ENCODE measurements at places on chromosomes 6 and 20. TPM values are rescaled to one million over a fixed set of nuclear protein-coding genes. Genes with fewer than 3 reads are reported as not detected.

- DNase-seq: no peak
These were observed 181.8 kb upstream of the MCHR2 start for GRCh38 chr6:100175814-100176310.

DNA sequence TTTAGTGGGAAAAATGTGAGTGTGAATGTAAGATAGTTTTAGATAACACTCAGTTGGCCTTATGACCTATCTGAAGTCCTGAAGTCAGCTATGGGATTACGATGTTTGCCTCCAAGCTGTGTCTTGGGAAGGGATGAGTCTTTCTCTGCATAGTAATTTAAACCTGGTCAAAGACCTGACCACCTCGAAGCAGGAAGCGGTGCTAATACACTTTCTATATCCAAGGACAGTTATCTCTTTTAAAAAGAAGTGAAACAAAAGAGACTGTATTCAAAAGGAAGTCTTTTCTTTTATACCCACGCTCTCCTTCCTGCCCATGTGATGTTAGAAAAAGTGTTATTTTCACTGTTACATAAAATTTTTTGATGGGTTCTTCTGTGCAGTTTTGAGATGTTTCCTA is 94.9 kb downstream of the JARID2 start:
- DNase-seq: peak; percentile 24

DNA sequence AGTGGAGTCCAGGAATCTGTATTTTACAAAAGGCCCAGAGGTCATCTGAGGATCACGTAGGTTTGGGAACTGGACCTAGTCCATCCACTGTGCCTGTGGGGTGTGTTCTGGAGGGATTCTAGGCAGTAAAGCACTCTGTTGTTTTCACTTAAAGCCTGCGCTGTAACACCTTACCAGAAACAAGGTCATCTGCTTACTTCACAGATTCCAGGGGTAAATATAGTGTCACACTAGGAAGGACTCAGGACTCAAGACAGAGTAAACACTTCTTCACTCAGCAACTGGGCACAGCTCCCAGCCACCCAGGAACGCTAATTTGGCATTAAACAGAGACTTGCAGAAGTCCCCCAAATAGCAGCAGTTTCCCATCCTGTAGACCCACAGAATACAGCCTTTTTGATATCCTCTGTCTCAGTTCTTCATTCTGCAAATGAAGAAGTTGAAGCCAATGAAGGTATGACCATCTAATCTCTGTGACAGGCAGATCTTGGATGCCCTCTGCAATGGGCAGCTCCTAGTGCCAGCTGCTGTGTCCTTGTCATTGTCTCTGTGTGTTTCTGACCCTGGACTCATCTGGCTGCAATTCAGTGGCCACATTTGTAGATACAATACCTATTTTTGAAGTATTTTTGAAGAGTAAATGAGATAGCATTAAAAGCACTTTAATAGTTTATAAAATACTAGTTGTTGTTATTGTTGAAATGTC is 129.1 kb downstream of the SLC24A3 start:
- DNase-seq: no peak

- DNase-seq: no peak
These were observed 313.5 kb upstream of the MANEA start for GRCh38 chr6:95263840-95264239.

GRCh38 chr6:149384464-149384863 is 15.6 kb upstream of the SUMO4 start:
- no peak for DNase-seq

DNA sequence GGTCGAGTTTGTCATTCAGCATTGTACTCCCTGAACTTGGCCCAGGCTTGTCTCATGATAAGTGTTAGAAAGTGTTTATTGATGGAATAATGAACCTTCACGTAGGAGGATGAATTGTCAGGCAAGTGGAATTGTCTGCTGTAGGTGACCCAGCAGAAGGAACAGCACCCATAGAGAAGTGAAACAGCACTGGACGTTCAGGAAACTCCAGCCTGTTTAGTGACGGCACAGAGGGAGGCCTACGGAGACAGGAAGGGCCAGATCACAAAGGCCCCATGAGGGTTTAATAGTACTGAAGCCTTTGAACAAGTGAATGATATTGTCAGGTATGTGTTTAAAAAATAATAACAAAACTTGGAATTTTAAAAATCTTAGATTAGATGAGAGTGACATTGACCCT is 2.9 kb downstream of the STX11 start:
- no peak for DNase-seq

DNA sequence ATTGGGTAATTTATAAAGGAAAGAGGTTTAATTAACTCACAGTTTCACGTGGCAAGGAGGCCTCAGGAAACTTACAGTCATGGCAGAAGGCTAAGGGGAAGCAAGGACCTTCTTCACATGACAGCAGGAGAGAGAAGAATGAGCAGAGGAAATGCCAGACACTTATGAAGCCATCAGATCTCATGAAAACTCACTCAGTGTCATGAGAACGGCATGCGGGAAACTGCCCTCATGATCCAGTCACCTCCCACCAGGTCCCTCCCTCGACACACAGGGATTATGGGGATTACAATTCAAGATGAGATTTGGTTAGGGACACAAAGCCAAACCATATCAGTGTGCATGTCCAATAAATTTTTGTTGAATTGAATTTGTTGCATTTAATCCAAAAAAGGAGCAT is 52.0 kb downstream of the ECT2L start:
- DNase-seq: no peak

DNA sequence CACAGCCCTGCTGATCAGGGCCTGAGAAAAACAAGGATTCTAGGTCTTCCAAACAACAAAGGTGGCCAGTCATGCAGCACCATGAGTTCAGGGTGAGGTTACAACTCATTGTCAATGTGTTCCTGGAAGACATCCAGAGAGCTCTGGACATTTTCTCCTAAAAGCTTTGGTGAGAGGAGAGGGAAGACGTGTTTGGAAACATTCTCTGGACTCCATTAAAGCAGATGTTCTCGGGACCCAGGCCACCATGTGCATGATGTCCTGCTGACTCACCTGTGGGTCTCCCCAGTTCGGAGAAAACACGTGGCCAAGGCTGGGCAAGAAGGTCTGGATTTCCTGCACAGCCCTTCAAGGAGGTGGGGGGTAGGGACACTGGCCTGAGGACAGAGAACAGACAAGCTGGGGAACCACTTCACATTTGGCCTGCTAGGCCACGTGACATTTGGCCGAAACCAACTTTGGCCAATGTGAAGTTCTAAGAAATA is 61.6 kb downstream of the KCNB1 start:
- DNase-seq: no peak

- no peak for DNase-seq
These were observed 13.7 kb upstream of the PANK2 start for GRCh38 chr20:3875378-3875974.

- no peak for DNase-seq
These were observed 12.2 kb downstream of the TGIF2 start for GRCh38 chr20:36585410-36586125.

GRCh38 chr20:58523971-58524315 is 8.7 kb upstream of the APCDD1L start:
- no peak for DNase-seq

- DNase-seq: no peak
These were observed 14.5 kb downstream of the TREM1 start for GRCh38 chr6:41271901-41272395.

DNA sequence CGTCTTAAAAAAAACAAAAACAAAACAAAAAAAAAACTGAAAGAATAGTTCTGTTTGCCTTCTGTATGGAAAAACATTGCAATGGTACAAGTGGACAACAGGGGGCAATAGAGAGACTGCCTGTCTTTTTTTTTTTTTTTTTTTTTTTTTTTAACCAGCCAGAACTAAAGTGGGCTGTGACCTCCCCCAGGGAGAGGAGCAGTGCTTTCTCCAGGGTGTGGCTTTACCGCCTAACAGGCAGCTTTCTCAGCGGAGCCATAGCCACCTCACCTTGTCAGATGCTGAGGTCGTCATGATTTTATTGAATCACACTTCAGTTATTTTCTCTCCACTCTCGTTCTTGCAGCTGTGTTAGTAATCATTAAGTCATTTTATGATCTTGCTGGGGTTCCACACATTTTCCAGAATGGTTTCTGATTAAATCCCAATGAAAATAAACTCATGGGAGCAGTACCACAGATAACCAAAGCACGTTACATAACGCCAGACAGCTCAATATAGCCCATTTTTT is 78.4 kb downstream of the GMPR start:
- DNase-seq: peak; percentile 61

DNA sequence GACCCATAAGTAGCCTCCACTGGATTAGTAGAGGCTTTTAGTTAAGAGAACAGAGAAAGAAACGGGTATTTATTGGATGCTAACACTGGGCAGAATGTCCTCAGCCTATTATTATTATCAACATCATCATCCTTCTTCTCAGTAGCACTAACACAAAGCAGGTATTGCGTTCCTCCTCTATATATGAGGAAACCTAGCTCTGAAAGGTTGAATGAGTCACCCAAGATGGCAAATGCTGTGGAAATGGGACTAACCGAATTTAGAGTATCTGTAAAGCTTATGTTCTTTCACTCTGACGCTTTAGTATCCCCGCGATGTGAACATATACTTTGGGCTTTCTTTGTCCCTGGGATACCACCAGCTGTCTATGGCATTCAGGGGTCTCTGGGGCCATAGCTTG is 77.0 kb downstream of the ADTRP start:
- no peak for DNase-seq

GRCh38 chr6:142444881-142445301 is 143.1 kb downstream of the ADGRG6 start:
- DNase-seq: no peak

GRCh38 chr6:95186710-95187109 is 390.6 kb upstream of the MANEA start:
- DNase-seq: no peak

DNA sequence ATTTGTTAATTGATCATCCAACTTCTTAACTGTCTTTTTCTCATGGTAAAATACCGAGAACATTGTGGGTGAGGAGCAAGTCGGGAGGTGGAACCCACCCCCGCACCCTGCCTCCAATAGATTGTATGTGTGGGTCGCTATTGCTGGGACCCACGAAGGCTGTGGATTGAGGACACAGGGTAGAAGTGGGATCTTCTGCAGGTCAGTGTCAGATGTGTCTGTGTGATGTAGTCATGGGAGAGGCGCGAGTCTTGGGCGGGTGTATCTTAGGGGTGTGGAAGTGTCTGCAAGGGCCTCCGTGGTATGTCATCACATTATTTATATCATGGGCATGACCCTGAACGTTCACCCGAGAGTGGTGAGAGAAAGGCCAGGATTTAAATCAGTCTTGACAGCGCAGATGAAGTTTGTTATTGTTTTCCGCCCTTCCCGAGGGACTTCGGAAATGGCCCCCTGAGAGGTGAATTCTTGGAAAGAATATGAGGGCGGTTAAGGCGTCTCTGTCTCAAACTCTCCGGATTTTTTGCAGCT is 472 bp upstream of the PAQR8 start:
- no peak for DNase-seq

GRCh38 chr6:2973676-2974075 is 2.3 kb upstream of the SERPINB6 start:
- no peak for DNase-seq

DNA sequence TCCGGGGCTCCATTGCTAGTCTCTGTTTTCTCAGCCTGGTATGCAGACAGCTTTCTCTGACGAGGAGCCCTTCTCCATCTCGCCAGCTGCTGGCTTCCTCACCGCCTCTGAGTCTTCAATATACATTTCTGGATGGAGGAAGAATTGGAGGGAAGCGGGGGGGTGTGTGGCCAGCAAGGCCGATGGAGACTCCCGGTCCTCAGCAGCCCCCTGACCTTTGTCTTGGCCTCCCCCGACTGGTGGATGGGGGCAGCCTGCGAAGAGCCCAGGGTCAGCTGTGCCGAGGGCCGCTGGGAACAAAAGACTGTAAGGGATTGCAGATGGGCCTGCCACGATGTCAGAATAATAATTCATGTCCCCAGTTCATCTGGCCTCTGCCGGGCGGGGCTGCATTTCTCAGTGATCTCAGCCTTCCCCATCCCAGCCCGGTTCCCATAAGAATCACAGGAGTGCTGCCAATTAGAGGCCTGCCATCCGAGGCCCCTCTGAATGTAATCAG is 54.3 kb upstream of the STX16 start:
- no peak for DNase-seq

GRCh38 chr6:13559968-13560650 is 14.3 kb upstream of the SIRT5 start:
- no peak for DNase-seq

GRCh38 chr20:50283922-50284810 is 93.5 kb downstream of the CEBPB start:
- no peak for DNase-seq

DNA sequence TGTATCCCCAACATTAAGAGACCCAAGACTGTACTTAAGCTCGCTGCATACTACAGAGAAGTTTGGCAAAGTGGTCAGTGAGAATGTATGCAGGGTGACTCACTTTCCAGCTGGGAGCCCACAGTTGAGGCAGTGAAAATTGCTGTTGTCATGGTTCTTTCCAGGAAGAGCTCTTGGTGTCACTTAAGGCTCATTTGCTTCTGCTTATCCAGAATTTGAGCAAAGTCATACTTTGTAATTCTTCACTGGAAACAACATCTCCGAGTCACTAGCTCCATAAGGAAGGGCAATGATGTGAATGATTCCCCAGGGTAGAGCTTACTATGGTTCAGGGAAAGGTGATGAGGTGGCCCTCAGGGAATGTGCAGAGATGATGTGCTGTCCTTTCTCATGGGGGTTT is 65.4 kb upstream of the FBXL4 start:
- DNase-seq: no peak

GRCh38 chr20:44544263-44544662 is 22.4 kb upstream of the SERINC3 start:
- DNase-seq: no peak

DNA sequence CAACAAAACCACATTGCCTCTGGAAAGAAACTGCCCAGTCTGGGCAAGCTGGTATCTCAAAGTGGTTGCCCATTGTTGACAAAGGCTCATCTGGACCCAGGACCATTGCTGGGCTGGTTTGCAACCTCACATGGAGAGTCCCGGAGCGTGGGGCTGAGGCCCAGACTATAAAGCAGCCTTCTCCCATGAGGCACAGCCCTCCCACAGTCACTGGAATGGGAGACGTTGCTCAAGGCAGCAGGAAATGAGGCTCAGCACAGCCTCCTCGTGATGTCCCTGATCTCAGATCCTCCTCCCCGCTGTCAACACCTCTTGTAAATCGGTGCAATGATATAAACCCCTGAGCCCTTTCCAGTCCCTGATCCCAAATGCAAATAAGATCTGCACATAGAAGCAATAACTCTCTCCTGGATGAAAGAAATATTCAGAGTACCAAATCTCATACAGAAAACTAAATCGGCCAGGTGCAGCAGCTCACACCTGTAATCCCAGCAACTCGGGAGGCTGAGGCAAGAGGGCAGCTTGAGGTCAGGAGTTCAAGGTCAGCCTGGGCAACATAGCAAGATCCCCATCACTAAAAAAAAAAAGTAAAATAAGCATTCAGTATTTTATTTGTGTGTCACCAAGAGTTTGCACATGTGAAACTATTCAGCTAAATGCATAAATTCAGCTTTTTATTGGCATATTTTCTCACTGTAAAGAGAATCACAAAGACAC is 103.0 kb upstream of the RREB1 start:
- no peak for DNase-seq

Gene SNAI1
- 0.28 TPM for polyA plus RNA-seq

Gene CABLES2
- polyA plus RNA-seq: 0.61 TPM

Gene AIF1
- polyA plus RNA-seq: 140 TPM

Gene LRRN4
- polyA plus RNA-seq: not detected

Gene TCP11
- polyA plus RNA-seq: not detected

Gene DEFB110
- not detected for polyA plus RNA-seq

All from naive thymus-derived CD4-positive, alpha-beta T cell (primary cell).